CD4-positive, alpha-beta T cell treated with Interleukin-1 beta for 1 hour (primary cell): ENCODE measurements at places on chromosomes 2 and 18.

- no peak for DNase-seq
These were observed 11.2 kb upstream of the EFR3B start for GRCh38 chr2:25030702-25031101.

DNA sequence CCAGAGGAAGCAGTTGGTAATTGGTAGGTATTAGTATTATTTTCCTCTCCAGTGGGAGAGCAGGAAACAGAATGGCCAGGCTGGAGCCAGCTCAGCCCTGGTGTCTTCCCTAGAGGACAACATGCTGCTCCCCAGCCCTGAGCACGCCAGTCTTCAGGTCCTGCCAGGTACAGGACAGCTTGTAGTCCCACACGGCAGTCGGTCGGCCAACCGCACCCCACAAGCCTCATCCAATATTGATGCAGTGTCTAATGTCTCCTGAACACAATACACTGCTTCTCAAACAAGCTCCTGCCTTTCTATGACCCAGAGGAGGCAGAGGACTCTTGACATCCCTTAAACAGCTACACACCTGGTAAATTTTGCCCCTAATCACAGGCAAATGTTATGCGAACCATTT is 71.0 kb upstream of the PPP1CB start:
- DNase-seq = no peak

- peak; percentile 46 for DNase-seq
These were observed 49.8 kb downstream of the PLB1 start for GRCh38 chr2:28545590-28546200.

- DNase-seq = no peak
These were observed 109.4 kb downstream of the ZNF516 start for GRCh38 chr18:76385681-76385975.

- no peak for DNase-seq
These were observed 60.3 kb downstream of the TLK1 start for GRCh38 chr2:171100370-171100769.

GRCh38 chr2:71507476-71507875 is 54.1 kb downstream of the DYSF start:
- no peak for DNase-seq

GRCh38 chr2:128405981-128406613 is 87.4 kb upstream of the HS6ST1 start:
- DNase-seq = no peak

DNA sequence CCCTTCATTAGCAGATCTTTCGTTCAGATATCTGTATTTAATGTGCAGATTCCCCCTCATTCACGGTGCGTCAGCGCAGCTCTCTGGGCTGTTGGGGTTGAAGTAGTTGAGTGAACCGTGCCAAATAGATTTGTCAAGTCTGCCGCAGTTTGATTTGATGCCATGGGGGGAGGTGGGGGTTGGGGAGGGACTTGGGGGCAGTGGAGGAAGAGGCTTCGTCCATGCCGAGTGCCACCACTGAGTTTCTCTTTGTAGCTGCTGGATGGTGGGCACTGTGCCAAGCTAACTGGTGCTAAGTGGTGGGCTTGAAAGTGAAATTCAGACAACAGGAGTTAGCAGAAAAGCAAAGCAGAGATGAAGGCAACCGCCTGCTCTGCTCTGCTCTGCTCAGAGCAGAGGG is 47.9 kb downstream of the NRP2 start:
- DNase-seq = no peak

- DNase-seq = no peak
These were observed 1.7 kb upstream of the MSGN1 start for GRCh38 chr2:17814601-17815000.

GRCh38 chr2:173872714-173873113 is 92.5 kb downstream of the SP3 start:
- no peak for DNase-seq

DNA sequence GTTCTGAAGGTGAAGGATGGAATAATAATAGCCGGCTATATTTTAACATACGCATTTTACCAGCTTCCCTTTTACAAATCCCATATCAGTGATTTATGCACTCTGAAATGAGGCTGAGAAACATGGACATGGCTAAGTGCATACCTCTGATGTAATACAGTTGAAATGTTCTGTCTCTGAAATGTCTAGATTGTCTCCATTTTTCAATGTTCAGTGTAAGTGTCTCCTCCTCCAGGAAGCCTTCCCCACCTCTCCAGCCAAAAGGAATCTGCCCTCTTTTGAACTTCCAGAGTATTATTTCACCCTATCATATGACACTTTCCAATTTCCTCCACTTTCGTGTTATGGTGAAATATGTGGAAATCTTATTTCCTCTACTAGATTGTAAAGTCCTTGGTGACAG is 29.5 kb upstream of the ME2 start:
- DNase-seq = no peak

DNA sequence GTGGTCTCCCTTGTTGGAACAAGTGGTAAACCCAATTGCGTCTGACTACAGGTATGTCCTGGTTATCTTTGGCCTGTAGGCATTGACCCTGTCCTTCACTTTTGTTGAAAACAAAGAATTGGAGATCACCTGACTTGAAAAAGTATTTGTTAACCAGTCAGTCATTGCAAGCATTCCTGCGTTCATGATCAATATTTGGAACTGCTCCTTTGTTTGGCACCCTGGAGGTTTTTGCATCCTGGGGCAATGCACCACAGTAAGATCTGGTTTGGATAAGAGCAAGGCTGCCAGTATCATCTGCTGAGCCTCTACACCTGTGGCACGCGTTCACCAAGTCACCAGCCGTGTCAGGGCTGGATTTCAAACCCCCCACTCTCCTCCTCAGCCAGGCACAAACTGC is 115.7 kb downstream of the DNAH6 start:
- DNase-seq = no peak

- DNase-seq = no peak
These were observed 41.1 kb upstream of the TLK1 start for GRCh38 chr2:171201767-171202166.

GRCh38 chr2:38524580-38524979 is 78.1 kb downstream of the HNRNPLL start:
- no peak for DNase-seq

DNA sequence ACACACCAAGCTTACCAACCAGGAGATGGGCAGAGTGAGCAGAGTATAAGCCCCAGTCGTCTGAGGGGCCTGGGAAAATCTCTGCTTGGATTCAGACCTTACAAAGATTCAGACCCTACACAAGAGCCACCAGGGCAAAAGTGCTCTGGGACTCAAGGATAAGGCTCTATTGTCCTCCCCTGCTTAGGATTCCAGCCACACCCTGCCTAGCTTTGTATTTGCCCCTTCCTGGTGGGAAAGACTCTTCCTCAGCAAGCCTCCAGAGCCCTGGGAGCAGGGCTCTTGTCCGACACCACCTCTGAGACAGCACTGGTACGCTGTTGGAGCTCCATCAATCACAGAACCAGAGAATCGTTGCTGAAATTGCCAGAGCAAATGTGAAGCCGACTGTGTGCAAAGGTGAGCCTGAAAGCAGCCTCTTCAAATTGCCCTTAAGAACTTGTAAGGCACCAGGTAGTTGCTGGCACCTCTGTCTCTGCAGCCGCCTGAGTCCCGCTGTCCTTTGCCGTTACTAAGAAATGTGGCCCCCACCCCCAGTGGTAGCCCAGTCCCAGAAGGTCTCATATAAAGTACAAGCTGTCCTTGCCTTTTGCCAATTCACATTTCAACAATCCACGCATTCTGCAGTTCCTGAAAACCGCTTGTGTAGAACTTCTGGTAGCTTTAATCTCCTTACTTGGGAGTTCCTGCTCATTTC is 148.7 kb downstream of the CTIF start:
- DNase-seq = no peak

- DNase-seq = no peak
These were observed 26.0 kb downstream of the STK25 start for GRCh38 chr2:241482126-241482955.

GRCh38 chr2:160510617-160511016 is 17.0 kb upstream of the RBMS1 start:
- no peak for DNase-seq

- no peak for DNase-seq
These were observed at the start of gene ATOH8 for GRCh38 chr2:85753525-85754312. TSS of gene ATOH8 (plus strand) at chr2:85753991. CDS start at chr2:85754190, 199 bp downstream.

DNA sequence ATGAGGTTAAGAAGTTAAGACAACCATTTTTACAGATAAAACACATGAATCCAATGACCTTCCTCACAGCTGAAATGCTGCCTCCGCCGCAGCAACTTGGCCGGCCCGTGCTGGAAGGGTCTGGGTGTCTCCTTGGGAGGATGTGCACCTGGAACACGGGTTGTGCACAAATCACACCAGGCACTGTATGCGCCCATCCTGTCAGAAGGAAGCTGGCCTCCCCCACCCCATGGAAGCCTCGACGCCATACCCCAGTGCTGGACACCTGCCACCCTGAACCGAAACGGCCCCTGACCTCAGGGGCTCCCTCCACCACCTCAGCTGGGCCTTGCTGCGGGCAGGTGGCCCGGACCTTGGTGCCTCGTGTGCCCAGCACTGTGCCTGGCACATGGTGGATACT is 111.8 kb downstream of the PXDN start:
- no peak for DNase-seq

DNA sequence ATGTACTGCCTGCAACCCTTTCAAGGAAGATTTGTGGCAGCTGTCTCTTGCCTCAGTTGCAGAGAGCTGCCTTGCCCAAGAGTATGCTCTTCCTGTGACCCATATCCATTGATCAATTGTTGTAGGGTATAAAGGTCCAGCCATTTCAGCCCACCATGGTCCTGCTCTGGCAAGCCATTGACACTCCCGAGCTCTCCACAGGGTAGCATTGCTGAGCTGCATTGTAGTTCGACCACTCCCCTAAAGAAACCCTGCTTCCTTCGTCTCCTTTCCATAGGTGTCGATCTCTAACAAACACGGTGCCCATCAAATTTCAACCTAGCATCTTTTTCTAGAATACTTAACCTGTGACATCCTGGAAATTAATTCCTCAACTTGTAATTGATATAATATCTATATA is 104.9 kb upstream of the NDUFV2 start:
- no peak for DNase-seq

DNA sequence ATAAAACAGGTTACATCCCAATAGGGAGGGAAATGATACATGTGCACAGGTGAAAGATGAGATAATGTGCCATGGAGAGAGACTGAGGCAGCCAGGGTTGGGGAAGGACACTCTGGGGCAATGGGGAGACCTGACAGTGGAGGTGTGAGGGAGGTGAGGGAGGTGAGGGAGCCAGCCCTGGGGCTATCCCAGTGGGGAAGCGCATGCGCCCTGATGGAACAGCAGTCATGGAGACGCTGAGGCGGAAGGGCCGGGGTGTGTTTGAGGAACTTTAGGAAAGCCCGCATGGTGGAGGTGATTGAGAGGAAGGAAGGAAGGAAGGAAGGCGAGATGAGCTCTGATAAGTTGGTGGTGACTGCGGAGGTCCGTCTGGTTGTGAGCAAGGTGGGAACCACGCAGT is 66.5 kb downstream of the CABLES1 start:
- no peak for DNase-seq

DNA sequence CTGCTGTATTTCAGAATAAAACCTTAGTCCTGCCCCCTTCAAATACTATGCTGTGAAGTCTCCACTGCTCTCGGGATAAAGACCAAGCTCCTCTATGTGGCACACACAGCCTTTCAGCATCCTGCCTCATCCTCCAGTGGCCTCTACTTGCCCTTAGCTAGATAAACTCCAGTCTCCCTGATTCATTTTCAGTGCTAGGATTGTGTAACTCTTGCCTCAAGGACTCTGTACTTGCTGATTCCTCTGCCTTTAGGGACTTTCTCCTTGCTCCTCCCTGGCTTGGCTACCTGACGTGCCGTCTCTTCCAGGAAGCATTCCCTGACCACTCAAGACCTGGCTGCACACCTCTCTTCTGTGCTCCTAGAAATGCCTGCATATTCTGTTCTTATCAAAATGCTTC is 416.7 kb downstream of the MTX2 start:
- DNase-seq = no peak

DNA sequence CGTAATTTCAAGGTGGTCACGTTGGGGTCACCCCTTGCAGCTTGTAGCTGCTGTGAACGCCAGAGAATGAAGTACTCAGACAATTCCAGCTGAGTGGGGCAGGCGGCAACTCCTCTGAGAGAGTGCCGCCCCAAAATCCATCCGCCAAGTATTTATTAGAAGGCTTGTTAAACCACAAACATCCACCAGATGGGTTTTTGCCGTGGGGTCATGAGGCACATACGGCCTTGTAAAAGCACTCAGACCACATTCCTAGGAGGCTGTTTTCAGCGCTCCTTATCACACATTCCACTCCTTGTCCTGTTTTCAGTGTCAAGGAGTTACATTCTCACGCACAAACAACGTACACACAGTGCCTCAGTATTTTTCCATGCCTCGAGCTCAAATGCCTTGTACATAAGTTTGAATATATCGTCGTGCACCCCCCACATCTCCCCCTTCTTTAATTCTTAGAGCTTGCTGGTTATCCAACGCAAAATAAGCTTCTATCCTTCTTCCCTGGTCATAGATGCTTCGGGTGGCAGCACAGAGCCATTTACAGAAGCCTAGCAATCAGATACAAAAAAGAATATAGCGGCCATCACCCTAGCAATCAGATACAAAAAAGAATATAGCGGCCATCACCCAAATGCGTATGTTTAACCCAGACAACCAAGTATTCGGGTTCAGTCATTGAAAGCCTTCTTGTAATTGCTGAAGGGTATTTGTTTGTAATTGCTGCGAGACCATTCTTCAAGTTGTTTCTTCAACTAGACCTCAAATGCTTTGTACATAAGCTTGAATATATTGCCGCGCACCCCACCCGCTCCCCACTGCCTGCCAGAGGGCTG is 7.3 kb downstream of the ALPP start:
- no peak for DNase-seq

- DNase-seq = no peak
These were observed 162.3 kb downstream of the ACKR3 start for GRCh38 chr2:236731767-236732580.

GRCh38 chr2:239711911-239712570 is 311.2 kb upstream of the HDAC4 start:
- DNase-seq = no peak

- no peak for DNase-seq
These were observed 81.3 kb downstream of the TFCP2L1 start for GRCh38 chr2:121203591-121204249.

GRCh38 chr2:221345516-221345915 is 226.6 kb downstream of the EPHA4 start:
- DNase-seq = no peak

GRCh38 chr2:11409572-11409959 is 56.4 kb downstream of the E2F6 start:
- no peak for DNase-seq

DNA sequence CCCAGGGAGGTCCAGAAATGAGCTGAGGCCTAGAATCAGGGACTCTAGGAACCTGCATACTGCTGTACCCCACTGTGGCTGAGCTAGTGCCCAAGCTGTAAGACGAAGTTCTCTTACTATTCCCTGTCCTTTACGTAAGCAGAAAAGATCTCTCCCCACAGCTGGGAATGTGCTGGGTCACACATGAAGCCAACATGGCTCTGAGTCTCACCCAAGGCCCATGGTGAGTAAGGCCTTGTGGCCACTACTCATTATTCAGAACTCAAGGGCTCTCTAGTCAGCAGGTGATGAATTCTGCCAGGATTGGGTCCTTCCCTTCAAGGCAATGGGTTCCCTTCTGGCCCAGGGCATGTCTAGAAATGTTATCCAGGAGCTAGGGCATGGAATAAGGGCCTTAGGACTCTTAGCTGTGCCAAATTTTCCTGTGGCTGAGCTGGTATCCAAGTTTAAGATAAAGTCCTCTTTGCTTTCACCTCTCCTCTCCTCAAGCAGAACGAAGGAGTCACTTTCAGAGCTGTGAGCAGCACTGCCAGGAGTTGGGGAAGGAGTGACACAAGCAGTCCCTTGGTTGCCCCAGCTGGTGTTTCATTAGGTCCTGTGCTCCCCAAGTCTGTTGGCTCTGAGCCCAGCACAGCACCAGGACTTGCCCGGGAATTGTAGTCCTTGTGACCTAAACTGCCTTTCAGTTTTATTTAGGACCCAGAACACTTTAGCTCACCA is 707.6 kb downstream of the SLC4A3 start:
- no peak for DNase-seq

- DNase-seq = no peak
These were observed 39.1 kb downstream of the ATOH8 start for GRCh38 chr2:85792783-85793441.
